GF-D8 (cell line): ENCODE measurements at places on chromosomes 2 and 18.

DNA sequence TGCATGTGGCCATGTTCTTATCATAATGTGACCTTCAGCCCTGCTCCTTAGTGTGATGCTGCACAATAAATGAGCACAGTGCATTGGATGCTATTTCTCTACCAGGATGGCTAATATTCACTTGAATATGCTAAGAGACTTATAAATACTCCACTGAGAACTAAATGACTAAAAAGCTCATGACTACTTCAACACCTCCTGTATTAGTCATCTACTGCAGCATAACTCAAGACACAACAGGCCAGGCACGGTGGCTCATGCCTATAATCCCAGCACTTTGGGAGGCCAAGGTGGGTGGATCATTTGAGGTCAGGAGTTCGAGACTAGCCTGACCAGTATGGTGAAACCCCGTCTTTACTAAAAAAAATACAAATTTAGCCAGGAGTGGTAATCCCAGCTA, 213.4 kb downstream of the RND3 start:
- no peak for DNase-seq

- DNase-seq, result no peak
Measured at GRCh38 chr18:77000527-77000926, 132.1 kb downstream of the MBP start.

DNA sequence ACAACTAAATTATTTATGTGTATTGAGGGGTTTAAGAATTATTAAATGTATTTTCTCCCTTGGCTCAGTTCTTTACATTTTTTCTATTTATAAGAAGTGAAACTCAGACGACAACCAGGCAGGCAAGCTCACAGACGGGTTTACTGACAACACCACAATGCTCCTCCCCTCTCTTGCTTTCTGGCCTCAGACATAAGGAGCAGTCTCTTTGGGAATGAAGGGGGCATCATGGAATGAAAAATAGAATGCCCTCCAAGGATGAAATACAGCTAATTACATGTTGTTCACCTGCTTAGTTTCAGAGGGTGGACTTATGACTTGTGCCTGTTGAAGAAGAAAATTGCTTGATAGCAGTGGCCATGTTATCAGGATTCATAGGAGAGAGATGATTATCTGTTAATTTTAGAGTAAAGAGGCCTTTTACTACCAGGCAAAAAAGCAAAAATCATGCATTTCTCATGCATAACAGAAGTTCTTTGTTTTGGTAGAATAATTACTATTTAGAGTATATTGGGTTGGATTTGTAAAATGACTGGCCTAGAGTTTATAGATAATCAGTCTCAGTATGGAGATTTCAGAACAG, 172.1 kb upstream of the LRRTM1 start:
- DNase-seq, result no peak

GRCh38 chr18:63819786-63820185, 44.6 kb downstream of the SERPINB7 start:
- DNase-seq, result no peak

GRCh38 chr2:147636238-147636882, 208.5 kb upstream of the ACVR2A start:
- no peak for DNase-seq
